RWPE2 (cell line): ENCODE measurements at places on chromosomes 5 and 9.

GRCh38 chr5:14851597-14851996 lies 20.0 kb downstream of the ANKH start:
- DNase-seq: no peak

DNA sequence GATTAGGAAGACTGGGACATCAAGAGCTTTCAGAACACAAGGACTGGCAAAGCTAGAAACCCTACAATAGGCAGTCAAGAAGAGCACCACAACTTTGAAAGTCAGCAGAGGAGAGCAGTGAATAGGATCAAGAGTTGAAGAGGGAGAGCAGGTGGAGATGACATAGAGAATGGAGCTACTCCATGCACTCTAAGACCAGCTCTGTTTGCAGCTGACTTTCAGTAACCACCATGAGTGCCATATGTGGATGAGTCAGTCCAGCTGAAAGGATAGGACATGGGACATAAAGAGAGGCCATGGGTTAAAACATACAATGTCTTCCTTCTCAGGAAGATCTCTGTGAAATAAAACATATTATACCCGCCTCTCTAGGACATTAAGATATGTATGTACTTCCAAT lies 289.1 kb upstream of the KLF4 start:
- DNase-seq: no peak

- no peak for DNase-seq
Observed at GRCh38 chr9:106718936-106719335, 144.0 kb upstream of the ZNF462 start.

GRCh38 chr5:58926541-58926935 lies 343.7 kb downstream of the RAB3C start:
- DNase-seq: no peak

- DNase-seq: peak; percentile 28
Observed at GRCh38 chr9:126607086-126607485, 6.6 kb upstream of the LMX1B start.

DNA sequence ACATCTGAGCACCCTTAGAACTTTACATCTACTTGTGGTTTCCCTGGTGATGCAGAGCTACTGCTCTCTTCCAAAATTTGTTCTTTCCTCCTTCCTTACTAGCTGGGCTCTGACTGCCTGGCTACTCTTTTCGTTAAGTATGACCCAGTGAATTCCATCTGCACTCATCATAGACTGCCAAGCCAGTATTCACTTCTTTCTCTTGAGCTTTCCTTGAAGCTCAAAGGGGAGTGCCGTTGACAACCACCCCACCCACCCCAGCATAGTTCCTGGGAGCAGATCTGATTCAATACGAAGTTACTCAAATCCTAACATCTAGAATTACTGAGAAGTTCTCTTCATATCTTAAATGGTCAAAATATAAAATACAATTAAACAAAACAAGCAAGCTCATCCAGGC lies 190.5 kb downstream of the ADAMTS12 start:
- no peak for DNase-seq

GRCh38 chr5:14204785-14205321 lies 61.7 kb downstream of the TRIO start:
- DNase-seq: no peak

GRCh38 chr5:129379406-129379805 lies 80.7 kb upstream of the ADAMTS19 start:
- no peak for DNase-seq

GRCh38 chr5:127650649-127651048 lies 1.8 kb downstream of the CTXN3 start:
- no peak for DNase-seq

- DNase-seq: no peak
Observed at GRCh38 chr9:34773306-34773910, 63.5 kb upstream of the CCL21 start.

GRCh38 chr5:40441733-40442132 lies 238.0 kb upstream of the PTGER4 start:
- no peak for DNase-seq

GRCh38 chr9:37534412-37534811 lies 41.8 kb downstream of the FBXO10 start:
- no peak for DNase-seq

DNA sequence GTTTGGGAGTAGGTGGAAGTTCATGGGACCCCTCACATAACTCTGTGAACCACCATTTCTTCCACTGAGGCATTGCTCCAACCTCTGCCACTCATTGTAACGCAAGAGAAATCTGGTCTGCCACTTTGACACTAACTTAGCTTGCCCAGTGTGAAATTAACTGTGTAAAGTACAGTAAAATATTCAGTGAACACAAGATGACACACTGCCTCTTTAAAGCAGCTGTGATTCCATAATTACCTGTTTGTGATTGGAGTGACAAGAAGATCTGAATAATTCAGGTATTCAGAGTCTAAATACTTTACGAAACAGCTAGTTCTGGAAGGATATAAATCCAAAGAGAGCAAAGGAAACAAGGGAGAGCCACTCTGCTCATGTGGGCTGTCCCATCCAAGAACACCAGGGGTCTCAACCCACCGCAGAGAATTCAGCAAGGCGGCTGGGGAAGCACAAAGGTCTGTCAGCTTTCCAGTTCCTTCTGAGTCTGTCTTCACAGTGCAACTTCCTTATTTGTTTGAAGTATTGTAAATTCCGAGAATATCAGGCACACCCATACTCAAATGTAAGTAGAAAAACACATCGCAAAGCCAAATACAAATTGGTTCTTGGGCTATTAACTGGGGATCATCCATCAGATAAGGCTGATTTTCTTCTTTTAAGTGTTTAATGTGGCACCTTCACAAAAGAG lies 86.9 kb downstream of the GNAQ start:
- DNase-seq: no peak

GRCh38 chr9:10050016-10050415 lies 562.8 kb downstream of the PTPRD start:
- DNase-seq: no peak

GRCh38 chr5:59267033-59267432 lies 626.5 kb downstream of the PDE4D start:
- DNase-seq: no peak

GRCh38 chr9:74858751-74859414 lies 28.8 kb downstream of the TRPM6 start:
- no peak for DNase-seq

DNA sequence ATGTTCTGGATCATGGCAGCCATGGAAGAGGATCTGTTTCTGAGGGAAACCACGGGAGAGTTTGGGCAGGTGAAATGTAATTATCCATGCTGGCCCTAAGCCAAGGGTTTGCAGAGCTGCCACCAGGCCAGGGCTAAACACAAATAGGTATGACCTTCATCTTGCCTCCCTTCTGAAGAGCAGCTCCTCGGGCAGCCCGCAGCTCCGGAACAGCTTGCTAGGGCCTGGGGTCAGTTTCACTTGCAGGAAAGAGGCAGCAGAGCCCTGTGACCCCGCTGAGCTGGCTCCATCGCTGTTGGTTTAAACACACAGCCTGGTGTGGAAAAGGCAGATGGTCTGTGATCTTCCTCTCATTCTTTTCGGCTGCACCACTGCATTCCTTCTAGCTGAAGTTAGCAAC lies 141.4 kb downstream of the TMEM38B start:
- DNase-seq: no peak

GRCh38 chr9:37508834-37509206 lies 23.1 kb downstream of the POLR1E start:
- DNase-seq: no peak

- no peak for DNase-seq
Observed at GRCh38 chr5:179747811-179748210, 15.2 kb downstream of the MAML1 start.

- DNase-seq: no peak
Observed at GRCh38 chr9:27835746-27836145, 262.5 kb upstream of the C9orf72 start.

- DNase-seq: no peak
Observed at GRCh38 chr5:148970228-148970627, 92.6 kb downstream of the SH3TC2 start.

DNA sequence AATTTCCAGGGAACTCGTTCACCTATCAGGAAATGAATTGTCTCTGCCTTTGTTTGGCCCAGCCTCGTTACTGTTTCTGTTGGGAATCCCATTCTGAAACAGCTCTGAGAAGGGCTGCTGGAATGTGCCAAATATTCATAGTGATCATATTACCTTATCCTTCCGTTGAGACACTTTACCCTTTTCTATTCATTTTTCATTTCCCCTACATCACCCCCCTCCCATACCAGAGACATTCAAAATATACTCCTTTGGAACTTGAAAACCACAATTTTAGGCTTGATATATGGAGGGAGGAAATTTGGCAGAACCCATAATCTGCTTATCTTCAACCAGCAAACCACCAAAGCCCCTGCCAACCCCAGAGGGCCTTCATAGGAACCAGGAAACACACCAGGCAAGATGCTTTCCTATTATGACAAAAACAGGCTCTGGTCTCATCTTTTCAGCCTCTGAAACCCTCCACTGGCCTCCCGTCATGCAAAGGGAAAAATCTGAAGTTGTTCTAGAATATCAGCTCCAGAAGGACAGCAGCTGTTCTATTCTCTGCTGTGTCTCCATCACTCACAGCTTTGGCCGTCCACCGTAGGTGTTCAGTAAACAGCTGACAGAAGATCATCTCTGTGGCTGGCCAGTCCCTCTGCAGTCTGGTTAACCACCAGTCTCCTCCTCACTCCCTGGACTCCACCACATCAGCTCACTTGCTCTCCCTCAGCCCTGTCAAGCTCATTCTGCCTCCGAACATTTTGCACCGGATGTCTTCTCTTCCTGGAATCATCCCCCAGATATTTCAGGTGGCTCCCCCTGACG lies 217.2 kb upstream of the WWC1 start:
- no peak for DNase-seq

- no peak for DNase-seq
Observed at GRCh38 chr5:126030698-126031097, 392.5 kb upstream of the GRAMD2B start.
